ENCODE measurements at places on chromosomes 3 and 15. TPM values are rescaled to one million over a fixed set of nuclear protein-coding genes. Genes with fewer than 3 reads are reported as not detected.
A peak's percentile ranks its signal among the peaks of the same experiment; 100 is the strongest.

The DNASE1L3 gene
- polyA plus RNA-seq: 0.86 TPM

The ADAMTSL3 gene
- 33.1 TPM for polyA plus RNA-seq

The CFAP44 gene
- 8.3 TPM for polyA plus RNA-seq

The PPP1R14D gene
- polyA plus RNA-seq: 0.19 TPM

The PLCB2 gene
- polyA plus RNA-seq: 10.2 TPM

The CLEC3B gene
- polyA plus RNA-seq: 94.4 TPM

The CHRNB4 gene
- polyA plus RNA-seq: 0.18 TPM

The ANKUB1 gene
- polyA plus RNA-seq: not detected

The AADACL2 gene
- not detected for polyA plus RNA-seq

The TERC gene
- 0.35 TPM for polyA plus RNA-seq

The C3orf85 gene
- not detected for polyA plus RNA-seq

The ROBO2 gene
- 2.2 TPM for polyA plus RNA-seq

The C15orf62 gene
- polyA plus RNA-seq: 1.9 TPM

DNA sequence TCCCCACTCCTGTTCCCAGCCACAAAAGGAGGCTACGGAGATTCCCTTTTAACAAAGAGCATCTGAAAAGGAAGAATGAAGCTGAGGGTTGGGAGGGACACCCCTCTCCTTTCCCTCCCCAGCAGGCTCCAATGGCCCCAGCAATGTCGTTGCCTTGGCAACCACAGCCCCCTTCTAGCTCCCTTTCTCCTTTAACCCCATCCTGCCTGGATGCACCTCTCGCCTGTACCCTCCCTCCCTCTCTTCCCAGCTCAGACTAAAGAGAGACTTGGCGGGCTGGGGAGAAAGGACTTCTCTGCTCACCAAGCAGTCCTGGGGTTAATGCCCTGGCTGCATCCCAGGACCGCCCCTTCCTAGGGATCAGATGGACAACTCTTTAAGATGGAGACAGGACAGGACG lies 7.1 kb upstream of the RPL29 start:
- DNase-seq: no peak

DNA sequence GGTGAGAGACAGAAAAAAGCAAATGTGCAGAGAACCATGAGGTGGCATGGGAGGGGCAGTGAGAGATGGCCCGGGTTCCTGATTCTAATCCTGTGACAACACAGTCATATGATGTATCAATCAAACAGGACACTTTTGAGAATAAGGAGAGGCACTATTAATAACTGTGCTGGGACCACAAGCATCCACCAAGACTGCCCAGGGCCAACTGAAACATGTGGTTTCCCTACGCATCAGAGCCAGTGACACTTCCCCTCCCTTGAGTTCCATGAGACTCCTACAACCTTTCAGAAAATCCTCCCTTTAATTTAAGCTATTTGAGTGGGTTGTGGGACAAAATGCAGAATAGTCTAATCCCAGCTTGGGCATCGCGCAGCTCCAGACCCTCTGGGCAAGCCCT lies 17.4 kb downstream of the SH3BP5 start:
- no peak for DNase-seq

DNA sequence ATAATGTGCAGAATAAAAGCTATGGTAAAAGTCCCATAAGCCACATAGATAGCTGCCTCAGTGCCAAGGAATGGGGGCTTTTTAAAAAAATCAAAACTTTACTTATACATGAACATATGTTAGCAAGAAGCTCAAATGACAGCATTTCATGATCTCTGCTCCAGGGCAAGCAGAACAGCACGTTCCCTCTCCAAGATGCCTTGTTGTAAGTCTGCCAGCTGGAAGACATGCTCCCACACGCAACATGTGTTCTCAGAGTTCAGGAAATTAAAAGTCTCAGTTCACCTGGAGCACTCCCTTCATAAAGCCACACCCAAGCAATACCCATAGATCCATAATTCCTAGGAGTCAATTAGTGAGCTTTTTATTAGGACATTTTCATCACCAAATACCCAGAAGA lies 52.2 kb downstream of the ABI3BP start:
- no peak for DNase-seq

GRCh38 chr15:71248386-71248785 lies 133.1 kb downstream of the THSD4 start:
- no peak for DNase-seq

- DNase-seq: no peak
These were observed 81.4 kb downstream of the TOP2B start for GRCh38 chr3:25583343-25583742.

GRCh38 chr3:16297997-16298885 lies 33.2 kb downstream of the OXNAD1 start:
- no peak for DNase-seq

DNA sequence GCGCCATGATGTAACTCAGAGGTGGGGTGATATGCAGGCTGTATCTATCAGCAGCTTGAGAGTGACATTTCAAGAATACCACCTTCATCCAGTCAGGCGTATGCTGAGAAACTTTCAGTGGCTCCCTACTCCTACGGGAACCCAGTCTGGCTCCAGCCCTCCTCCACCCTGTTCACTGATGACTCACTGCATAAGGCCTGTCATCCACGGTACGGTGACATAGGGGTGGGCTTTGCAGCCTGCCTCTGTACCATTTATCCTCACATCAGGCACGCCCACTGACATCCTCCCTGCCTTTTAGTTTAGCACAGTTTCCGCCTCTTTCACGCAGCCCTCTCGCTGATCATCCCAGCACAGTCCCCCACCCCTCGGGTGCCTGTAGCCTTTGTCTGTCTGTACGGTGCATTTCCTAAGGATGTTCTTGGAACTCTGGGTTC lies 11.7 kb downstream of the PXYLP1 start:
- no peak for DNase-seq

GRCh38 chr15:38486936-38487335 lies 33.0 kb downstream of the FAM98B start:
- no peak for DNase-seq

GRCh38 chr3:127706785-127707351 lies 34.1 kb downstream of the ABTB1 start:
- no peak for DNase-seq

- DNase-seq: no peak
These were observed 46.6 kb upstream of the TBC1D21 start for GRCh38 chr15:73826711-73827251.

- DNase-seq: no peak
These were observed 1029.2 kb downstream of the EPHA3 start for GRCh38 chr3:90136456-90137191.

DNA sequence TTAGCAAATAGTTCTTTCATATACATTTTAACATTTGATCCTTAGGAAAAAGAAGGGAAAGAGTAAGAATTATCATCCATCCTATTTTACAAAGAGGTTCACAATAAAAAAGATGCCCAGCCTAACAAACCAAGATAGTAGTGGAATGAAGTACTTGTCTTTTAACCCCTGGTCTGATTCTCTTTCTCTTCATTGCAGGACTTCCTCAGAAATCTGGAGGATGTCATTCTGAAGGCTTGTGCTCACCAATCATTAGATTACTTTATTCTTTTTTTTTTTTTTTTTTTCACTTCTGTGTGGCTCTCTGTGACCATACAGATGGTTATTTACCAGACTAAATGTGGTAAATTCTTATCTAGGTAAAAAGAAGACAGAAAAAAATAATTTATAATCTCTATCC lies 7.0 kb downstream of the HDGFL3 start:
- DNase-seq: no peak

- no peak for DNase-seq
These were observed 18.5 kb upstream of the CMTM8 start for GRCh38 chr3:32220006-32220405.

- DNase-seq: peak; percentile 64
These were observed 417.6 kb upstream of the CDIN1 start for GRCh38 chr15:36161771-36162212.

DNA sequence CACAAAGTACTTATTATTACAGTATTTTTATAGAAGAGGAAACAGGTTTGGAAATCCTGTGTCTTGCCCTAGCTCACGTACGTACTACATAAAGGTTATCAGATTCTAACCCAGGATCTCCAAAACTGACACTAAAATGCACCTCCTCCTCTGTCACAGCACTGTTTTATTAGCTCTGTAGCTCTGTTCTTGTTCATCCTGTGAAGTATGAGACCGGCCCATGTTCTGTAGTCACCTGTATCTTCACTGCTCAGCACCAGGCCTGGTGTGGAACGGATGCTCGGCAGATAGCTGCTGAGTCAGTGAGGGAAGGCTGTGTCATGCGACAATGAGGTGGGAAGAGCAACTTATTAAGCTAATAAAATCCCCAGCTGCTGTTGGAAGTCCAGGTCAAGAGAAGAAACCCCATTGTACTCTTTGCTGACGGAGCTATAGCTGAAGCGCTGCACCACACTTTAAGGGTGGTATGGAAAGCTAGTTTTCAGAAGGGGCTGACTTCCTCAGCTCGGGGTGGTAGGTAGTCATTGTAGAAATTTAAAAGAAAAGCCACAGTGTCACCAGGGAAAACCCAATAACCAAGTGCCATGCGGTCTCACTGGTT lies 22.8 kb downstream of the BCL2A1 start:
- DNase-seq: no peak

DNA sequence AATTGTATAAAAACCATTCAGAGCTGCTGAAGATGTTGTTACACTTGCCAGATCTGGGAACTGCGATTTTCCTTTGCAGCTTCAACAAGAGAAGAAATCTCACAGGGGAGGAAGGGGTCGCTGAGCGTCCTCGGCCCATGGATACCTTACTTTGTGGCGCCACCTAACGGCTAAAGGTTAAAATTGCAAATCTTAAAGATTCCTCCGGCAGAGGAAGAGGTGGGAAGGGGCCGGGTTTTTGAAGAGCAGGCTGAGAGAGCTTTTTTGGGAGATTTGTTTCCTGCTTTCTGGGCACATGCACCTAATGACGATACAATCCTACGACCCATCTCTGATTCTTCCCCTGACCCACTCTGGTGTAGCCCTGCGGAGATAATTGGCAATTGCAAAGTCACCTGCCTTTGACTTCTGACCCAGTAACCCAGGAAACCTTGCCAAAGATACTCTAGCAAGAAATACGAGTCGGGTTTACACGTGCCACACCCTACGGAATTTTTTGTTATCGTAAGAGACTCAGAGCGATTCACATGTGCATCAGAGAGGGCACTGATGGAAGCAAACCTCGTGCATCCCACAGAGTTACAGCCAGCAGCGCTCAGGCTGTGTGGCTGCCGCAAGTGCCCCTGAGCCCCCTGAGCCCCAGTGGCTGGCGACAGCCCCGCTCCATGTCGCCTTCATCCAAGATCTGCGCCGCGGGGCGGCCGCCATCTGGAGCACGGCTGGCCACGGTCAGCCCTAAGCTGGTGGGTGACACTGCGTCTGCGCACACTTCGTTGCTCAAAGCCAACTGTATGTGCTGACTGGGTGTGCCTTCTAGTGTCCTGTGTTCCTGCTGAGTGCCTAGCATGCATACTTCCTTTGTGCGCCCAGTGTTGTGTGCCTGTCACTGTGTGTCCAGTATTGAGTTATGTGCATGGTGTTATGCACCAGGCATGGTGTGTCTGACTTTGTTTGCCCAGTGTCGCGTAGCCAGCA lies 55.2 kb upstream of the CHRNA7 start:
- no peak for DNase-seq
